NCI-H1417 (cell line): ENCODE measurements at places on chromosomes 13 and 19.

DNA sequence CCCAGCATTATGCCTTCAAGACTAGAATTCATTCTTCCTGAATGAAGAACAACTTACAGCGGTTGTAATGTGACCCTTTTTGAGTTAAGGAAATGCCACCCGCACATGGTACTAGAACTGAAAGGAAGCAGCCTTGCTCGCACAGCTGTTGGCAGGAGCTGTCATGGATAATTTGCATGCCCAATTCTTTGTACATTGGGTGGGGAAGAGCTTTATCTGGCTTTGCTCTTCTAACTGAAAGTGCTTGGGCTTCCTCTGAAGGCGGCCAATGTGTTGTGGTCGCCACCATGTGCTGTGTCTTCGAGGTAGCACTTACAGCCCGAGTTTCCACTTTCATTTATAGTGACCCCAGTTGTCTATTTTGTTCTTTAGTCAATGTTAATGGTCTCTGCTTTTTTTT lies 3.4 kb downstream of the CCNE1 start:
- DNase-seq, result no peak

- DNase-seq, result no peak
Observed at GRCh38 chr13:51728972-51729371, 75.0 kb downstream of the DHRS12 start.

DNA sequence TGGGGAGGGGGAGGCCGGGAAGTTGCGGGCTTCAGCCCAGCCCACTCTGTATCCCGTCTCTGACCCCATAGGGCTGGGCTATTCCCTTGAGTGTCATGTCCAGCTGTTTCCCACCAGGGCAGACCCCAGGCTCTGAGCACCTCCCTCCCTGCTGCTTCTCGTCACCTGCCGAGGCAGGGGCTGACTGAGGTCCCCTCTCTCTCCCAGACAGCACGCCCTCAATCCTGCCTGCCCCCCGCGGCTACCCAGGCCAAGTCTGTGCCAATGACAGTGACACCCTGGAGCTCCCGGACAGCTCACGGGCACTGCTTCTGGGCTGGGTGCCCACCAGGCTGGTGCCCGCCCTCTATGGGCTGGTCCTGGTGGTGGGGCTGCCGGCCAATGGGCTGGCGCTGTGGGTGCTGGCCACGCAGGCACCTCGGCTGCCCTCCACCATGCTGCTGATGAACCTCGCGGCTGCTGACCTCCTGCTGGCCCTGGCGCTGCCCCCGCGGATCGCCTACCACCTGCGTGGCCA lies 625 bp downstream of the F2RL3 start:
- no peak for DNase-seq

GRCh38 chr19:17555929-17556813 lies 722 bp downstream of the COLGALT1 start:
- peak; percentile 62 for DNase-seq

DNA sequence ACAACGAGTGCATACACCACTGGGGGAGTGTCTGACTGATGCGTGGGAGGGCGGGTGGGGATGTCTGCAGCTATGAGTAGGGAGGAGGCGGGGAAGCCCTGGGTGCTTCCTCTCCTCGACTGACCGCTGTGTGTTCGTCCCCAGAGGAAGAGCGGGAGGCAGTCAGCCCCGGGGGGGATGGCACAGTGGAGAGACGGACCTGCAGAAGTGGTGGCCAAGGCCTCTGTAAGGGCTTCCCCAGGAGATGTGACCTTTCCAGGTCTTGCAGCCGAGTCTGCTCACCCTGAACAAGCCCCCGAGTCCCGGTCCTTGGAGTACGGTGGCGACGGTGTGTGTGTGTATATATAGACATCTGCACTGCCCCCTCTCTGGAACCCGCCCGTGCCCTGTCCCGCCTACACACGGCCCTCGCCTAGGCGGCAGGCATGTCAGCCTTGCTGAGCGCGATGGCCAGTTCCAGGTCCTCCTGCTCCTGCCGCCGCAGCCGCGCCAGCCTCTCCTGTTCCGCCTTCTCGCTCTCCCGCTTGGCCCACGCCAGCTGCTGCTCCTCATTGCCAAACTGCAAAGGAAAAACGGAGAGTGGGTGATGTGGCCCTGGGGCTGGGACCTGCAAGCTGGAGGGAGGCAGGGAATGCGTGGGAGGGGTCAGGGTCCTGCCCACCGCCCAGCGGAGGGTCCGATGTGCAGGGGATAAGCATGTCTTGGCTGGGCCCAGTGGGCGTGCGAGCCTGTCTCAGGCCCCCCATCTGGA lies 30.8 kb downstream of the KLF2 start:
- DNase-seq, result no peak

GRCh38 chr13:90928109-90928508 lies 419.4 kb upstream of the MIR17HG start:
- DNase-seq, result no peak

DNA sequence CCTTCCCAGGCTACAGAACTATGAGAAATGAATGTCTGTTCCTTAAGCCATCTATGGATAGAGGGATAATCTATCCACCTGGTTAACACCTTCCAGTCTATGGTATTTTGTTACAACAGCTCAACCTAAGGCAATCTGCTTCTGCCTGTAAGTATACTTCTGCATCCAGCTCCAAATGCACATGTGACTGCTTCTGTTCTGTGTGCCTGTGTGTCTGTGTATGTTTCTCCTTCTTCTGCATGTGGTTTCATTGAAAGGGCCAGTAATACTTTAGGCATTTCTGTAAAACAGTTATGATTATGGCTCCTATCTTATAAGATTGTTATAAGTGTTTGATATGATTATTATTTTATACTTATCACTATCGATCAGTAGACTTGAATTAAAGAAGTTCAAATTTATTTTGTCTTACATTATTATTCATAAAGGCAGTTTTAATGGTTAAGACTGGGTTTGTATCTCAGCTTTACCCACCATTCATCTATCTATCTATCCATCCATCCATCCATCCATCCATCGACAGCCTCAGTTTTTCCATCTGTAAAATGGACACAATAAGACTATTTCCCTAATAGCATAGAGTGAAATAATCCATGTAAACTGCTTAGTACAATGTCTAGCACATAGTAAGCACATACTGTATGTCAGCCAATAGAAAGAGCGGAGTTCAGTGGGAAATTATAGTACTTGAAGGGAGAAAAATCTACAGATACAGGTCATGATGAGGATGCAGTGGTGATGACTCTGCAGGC lies 37.5 kb upstream of the TM9SF2 start:
- DNase-seq, result no peak

- DNase-seq, result peak; percentile 54
Observed at GRCh38 chr13:21478881-21479808, 20.0 kb upstream of the ZDHHC20 start.

DNA sequence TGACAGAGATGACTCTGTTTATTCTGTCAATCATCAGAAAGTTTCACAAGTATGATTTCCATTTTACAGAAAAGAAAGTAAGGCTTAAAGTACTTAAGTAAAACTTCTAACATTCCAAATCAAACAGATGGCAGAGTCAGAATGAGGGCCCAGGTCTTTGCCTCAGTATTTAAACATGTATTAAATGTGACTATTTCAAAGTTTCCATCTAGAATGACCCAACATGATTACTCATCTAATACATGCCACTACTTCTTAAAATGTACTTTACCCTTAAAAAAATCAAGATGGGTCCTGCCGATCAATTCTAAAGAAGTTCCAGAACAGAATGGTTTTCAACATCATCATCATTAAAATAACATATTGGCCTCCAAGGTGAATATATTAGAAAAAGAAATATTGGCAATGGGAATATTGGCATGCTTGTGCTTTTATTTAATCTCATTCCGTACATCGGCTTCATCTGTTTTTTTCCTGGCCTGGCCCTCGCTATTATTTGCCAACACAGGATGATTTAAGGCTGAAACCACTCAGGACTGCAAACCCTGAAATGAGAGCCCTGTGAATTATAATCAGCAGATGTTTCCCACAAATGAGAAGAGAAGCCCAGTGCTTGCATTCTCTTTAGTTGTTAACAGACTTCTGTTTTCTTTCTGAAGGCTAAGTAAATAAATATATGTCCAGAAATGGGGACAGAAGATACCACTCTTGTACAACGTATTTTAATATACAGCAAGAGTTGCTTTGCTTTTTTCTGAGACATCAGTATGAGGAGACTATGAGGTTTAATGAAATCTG lies 340.0 kb downstream of the DNAJC15 start:
- peak; percentile 46 for DNase-seq

DNA sequence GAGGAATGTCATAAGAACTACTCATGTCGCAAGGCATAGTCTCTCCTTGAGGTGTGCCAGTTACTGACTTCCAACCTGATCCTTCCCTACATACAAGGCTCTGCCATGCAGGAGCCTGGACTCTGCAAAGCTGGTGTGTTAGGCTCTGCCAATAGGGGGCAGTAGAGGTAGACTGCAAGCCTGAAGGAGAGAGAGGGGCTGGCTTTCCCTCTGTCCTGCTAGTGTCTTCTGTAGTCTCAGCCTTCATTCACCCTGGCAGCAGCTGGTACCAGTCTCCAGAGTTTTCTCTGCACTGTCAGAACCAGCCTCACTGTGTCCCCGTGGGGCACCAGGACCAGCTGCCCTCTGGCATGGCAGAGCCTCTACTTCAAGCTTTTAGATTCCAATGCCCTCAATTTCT lies 14.5 kb downstream of the SHISA2 start:
- no peak for DNase-seq

DNA sequence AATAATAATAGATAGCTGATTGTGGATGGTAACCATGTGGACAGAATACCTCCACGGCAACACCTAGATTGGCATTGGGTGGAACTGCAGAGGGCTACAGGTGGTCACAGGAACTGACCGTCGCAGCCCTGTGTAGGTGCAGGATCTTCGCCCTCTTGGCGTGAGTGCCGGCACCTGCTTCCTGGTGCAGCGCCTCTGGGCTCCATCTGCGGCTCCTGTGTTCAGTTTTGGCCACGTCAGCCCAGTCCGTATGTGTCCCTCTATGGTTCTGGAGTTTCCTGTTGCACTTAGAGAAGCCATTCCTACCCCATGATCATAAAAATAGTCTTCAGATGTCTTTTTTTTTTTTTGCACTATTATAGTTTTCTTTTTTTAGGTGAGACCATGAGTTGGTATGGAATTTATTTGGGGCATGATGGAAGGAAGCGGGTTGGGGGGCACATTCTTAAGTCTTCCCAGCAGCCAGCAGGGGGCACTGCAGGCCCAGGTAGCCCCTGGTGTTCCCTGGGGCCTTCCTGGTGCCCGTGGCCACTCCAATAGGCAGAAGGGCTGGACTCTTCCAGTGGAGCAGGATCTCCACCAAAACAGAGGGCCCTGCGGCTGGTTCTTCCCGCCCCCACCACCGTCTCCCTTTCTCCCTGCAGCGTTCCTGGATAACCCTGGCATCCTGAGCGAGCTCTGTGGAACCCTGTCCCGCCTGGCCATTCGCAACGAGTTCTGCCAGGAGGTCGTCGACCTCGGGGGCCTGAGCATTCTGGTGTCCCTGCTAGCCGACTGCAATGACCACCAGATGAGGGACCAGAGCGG lies 10.1 kb upstream of the SLC25A42 start:
- peak; percentile 11 for DNase-seq

- no peak for DNase-seq
Observed at GRCh38 chr13:20351281-20352022, 119.3 kb upstream of the GJB6 start.

GRCh38 chr13:46546084-46546768 lies 6.7 kb upstream of the LRCH1 start:
- no peak for DNase-seq

- DNase-seq, result peak; percentile 75
Observed at GRCh38 chr13:51786425-51787265, 17.3 kb downstream of the DHRS12 start.

- no peak for DNase-seq
Observed at GRCh38 chr19:10180459-10180858, 14.3 kb downstream of the DNMT1 start.

DNA sequence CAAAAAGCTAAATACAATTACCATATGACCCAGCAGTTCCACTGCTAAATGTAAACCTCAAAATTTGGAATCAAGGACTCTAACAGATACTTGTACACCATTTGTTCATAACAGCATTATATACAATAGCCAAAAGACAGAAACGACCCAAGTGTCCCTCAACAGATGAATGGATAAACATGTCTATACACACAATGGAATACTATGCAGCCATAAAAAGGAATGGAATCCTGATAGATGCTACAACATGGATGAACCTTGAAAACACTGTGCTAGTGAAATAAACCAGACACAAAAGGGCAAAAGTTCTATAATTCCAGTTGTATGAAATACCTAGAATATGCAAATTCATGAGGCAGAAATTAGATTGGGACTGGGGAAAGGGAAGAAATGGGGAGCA lies 12.2 kb downstream of the NEK3 start:
- no peak for DNase-seq

DNA sequence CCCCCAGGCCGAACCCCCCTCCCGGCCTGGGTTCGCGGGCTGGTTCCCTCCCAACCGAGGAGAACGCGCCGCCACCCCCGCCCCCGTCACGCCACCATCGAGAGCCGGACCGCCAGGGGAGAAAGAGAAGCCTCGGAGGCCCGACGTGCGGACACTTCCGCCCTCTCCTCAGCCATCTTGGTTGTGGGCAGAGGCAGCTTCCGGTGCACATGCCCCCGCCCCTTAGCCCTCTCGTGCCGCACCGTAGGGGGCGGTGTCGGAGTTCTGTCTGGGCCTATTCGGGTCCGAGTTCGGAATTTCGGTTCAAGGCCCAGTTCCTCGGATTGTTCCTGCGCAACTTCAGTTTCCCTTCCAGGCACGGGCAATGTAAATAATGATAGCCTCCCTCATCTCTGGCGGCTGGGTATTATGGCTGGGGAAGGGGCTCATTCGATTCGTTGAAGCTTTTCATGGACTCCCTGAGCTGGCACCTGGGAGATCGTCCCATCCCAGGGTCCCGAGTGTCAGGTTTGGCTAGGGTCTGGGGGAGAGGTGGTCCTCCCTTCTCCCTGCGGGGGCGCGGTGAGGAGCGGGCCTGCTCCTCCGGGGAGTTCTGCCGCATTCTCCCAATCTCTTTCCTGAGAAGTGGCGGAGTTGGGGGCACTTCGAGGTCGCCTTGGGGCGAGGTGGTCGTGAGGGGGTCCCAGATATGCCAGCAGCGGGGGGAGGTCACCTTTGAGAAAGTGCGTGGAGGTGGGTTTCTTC lies at the start of the genes IER2 and STX10:
Gene IER2, plus strand, starts transcription at position 225 of the 744 bp plus-strand sequence. CDS start 2,776 bp downstream, outside the sequence.
Gene STX10, minus strand, starts transcription at position 189 of the 744 bp plus-strand sequence. CDS start 202 bp downstream, outside the sequence.
- peak; percentile 78 for DNase-seq

DNA sequence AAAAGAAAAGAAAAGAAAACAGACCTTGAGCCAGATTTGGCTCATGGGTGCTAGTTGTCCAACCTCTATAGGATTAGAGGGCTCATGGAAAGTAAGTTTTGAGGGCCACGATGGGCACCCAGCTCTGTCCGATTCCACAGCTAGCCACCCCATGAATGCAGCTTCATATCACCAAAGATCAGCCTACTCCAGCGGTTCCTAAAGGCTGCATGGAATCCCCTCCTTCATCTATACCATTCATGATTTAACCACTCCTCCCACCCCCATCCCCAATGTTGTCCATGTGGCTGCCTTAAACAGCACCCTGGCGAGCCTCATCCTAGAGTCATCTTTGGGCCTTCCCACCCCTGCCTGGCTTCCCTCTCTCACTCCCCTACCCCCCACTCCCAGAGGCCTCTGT lies 2.1 kb downstream of the MVB12A start:
- no peak for DNase-seq
